ENCODE measurements at places on chromosomes 4 and X.

DNA sequence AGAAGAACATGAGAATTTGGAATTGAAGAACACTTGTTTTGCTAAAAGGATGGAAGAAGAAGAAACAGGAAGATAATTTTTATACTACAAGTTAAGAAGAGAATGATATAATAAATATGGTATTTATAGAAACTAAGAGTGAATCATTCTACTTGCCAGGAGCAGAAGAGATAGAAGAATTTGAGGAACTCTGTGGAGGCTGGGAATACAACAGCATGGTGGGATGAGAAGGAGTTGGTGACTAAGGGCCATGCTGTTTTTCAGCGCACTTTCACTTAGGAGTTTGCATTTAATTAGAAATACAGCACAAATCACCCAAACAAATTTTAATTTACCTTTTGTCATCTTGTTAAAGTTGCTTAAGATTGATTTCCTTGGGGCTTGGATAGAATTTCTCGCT, 20.5 kb downstream of the HADH start:
- DNase-seq = no peak

- no peak for DNase-seq
These were observed 84.3 kb downstream of the PJA1 start for GRCh38 chrX:69080855-69081465.

DNA sequence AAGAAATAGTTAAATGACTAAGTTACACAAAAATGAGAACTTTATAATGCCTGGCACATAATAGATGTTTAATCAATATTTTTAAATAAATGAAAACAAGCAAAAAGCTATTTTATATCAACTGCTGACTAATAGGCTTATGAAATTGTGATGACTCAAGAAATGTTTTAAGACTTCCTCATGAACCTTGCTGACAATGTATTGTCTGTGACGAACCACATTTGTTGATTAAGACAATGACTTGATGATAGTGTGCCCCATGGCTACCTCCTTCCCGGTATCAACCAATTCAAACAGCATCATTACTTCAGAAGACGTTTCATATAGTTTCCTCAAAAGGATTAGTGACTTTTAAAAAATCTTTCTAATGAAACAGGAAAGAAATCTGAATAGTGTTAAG, 7.9 kb downstream of the CXCL6 start:
- no peak for DNase-seq

GRCh38 chr4:18756671-18757070, 735.1 kb upstream of the LCORL start:
- DNase-seq = no peak

- DNase-seq = no peak
These were observed 36.0 kb downstream of the CXCL8 start for GRCh38 chr4:73776321-73776729.

DNA sequence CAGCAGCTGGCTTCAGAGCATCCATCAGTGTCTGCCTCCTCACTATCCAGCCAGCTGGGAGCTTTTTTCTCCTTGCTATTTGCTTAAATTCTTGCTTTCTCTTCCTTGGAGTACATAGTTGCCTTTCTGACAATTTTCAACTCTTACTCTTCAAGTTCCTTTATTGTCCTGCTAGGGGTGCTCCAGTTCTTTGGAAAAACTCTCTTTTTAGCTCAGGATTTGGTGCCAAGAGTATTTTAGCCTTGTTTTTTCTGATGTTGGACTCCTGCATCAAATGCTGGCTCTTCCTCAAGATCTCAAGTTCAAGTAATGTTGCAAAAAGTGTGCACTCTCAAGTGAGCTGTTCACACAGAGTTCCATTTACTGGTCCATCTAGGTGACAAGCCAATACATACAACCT, 126.4 kb downstream of the KDR start:
- DNase-seq = no peak

- DNase-seq = no peak
These were observed 68.9 kb downstream of the SH2D1A start for GRCh38 chrX:124415115-124415800.

- no peak for DNase-seq
These were observed 1.6 kb downstream of the RNF150 start for GRCh38 chr4:141131723-141132071.

- no peak for DNase-seq
These were observed 105.9 kb upstream of the GPRIN3 start for GRCh38 chr4:89413518-89413917.

GRCh38 chr4:10582059-10582686, 102.4 kb downstream of the CLNK start:
- DNase-seq = no peak

- DNase-seq = peak; percentile 2
These were observed 106.7 kb downstream of the ARHGAP6 start for GRCh38 chrX:11558972-11559371.

GRCh38 chr4:100581337-100581736, 63.5 kb upstream of the EMCN start:
- no peak for DNase-seq

DNA sequence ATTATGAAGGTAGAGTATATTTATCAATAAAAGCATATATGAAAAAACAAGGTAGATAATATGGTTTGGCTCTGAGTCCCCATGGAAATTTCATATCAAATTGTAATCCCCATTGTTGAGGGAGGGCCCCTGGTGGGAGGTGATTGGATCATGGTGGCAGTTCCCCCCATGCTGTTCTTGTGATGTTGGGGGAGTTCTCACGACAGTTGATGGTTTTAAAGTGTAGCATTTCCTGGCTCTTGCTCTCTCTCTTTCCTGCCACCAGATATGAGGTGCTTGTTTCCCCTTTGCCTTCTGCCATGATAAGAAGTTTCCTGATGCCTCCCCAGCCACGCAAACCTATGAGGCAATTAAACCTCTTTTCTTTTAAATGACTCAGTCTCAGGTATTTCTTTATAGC, 260.4 kb downstream of the PPARGC1A start:
- DNase-seq = no peak

GRCh38 chr4:808860-809570, 16.9 kb downstream of the CPLX1 start:
- DNase-seq = no peak

GRCh38 chrX:154714925-154715324, 36.0 kb downstream of the GAB3 start:
- DNase-seq = no peak

- DNase-seq = no peak
These were observed 10.6 kb downstream of the SULT1B1 start for GRCh38 chr4:69749771-69750170.

DNA sequence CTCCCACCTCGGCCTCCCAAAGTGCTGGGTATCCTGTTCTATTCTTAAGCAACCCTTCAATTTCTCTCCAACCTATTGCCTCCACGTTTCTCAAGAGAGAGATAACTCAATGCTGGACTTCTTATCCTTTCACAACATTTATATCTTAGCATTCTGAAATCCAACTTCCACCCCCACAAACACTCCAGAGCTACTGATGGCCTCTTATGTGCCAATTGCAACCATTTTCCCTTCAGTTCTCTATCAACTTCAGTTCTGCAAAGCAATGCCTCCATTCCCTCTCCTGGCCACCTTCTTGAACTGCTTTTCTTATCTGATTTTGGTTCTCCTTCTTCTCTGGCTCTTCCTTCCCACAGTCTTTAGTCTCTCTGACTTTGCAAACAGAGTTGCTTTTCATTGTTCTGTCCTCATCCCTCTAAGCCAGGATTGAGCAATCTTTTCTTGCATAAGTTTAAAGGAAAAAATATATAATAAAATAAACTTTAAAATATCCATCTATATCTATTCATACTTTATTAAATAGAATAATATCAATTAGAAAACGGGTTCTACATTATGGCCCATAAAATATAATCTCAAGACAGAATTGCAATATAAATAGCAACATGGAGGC, 3.6 kb upstream of the STBD1 start:
- DNase-seq = no peak

GRCh38 chr4:36508394-36508793, 227.0 kb downstream of the DTHD1 start:
- no peak for DNase-seq

DNA sequence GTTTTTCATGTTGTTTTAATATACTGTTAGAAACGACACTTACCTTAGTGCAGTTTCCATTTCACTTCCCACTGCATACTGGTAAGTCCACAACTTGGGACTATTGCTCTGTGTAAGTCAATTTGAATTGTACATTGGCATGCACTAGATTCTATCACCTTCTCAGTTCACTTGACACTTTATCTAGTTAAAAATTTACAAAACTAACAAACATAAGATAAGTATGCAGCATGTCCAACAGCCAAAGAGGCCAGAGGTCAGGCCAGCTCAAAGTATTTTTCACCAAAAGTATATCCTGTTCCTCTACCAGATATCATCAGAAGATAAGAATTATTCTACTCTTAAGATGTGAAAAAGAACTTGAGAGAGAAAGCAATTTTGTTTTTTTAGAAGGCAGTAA, 75.9 kb downstream of the QRFPR start:
- DNase-seq = no peak

DNA sequence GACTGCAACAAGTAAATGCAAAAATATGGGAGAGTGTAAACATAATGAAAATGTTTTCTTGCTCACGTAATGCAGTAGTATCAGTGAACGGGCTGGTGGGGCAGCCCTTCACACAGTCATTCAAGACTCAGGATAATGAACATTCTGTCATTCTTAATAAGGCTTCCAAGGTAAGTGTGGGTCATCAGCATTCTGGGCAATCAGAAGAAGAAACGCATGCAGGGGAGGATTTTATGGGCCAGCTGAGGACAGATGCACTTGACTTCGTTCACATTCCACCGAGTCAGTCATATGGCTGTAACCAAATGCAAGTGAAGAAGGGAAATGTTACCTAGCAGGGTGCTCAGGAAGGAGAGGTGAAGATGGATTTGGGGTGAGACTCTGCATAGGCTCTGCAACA, 68.0 kb upstream of the MAP9 start:
- no peak for DNase-seq

GRCh38 chr4:152185786-152186550, 349.9 kb downstream of the FBXW7 start:
- DNase-seq = no peak

GRCh38 chrX:101803451-101803850, 128.4 kb downstream of the ZMAT1 start:
- DNase-seq = no peak

- no peak for DNase-seq
These were observed 85.1 kb downstream of the PDLIM5 start for GRCh38 chr4:94536649-94537469.

GRCh38 chrX:154967603-154968002, 54.9 kb downstream of the F8 start:
- no peak for DNase-seq

DNA sequence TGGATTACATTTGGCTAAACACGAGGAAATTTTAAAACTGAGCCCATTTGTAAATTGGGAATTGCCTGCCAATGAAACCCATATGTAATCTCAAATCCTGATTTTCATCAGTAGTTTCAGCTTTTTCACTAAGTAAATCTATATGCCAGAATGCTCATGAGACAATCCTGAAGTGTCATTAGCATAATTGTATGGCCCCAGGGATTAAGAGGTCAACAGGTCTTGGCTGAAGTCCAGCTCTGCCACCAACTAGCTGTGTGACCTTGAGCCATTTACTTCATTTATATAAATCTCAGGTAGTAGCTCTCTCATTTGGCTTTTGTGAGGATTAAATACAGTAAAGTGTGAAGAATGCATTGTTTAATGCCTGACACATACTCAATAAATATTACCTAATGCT, 320.5 kb upstream of the EMCN start:
- no peak for DNase-seq

DNA sequence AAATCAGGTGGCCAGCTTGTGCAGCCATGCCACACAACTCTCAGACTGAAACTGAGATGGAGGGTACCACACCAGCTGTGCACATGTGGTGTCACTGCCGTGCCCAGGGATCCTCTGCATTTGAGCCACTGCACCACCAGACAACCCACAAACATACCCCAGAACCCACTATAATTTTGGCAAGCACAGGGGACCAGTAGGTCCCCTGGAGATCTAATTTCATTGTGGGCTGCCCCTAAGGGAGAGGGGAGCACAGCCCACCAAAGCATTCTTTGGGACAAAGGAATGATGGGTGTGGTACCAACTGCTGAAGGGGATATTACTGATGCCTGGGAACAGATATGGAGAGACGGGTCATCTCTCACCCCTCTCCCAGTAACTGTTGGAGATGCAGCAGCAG, 140.9 kb downstream of the EFHC2 start:
- no peak for DNase-seq

GRCh38 chr4:183254162-183254561, 65.9 kb downstream of the CLDN22 start:
- no peak for DNase-seq

- no peak for DNase-seq
These were observed 24.1 kb upstream of the FGF16 start for GRCh38 chrX:77422891-77423648.

GRCh38 chrX:10579112-10580011, 41.0 kb downstream of the MID1 start:
- DNase-seq = no peak

GRCh38 chrX:19964017-19964710, 26.7 kb downstream of the BCLAF3 start:
- DNase-seq = no peak

DNA sequence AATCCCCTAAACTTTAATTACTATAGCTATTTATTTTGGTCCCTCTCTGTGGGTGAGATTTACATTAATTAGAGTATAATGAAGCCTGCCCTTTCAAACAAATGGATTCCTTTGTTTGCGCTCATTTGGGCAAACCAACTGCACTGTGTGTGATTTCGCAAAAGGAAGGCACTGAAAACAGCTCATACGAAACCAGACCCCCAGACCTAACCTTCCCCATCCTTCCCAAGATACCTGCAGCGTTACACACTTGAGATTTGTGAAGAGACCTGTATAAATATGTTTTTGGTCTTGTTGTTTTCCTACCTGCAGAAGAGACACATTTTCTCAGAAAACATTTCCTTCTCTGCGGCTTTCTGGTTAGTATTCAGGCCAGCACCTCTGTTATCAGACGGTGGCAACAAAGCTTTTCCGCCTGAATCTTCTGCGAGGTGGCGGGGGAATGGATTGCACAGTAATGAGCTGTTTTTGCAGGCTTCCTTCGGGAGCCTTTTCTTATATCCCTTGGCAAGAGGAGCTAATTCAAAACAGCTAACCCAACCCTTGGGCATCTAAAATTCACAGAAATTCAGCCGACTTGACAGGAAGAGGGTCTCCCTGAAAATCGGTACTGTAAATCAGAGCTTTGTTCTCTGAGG, 47.6 kb downstream of the CBLL2 start:
- no peak for DNase-seq

- no peak for DNase-seq
These were observed 33.9 kb downstream of the PRSS12 start for GRCh38 chr4:118318931-118319330.

GRCh38 chrX:16946971-16947562, 609 bp downstream of the REPS2 start:
- no peak for DNase-seq

- no peak for DNase-seq
These were observed 53.1 kb upstream of the PLAC1 start for GRCh38 chrX:134711135-134711921.

GRCh38 chrX:57678686-57679428, 1.2 kb downstream of the NLRP2B start:
- DNase-seq = no peak

DNA sequence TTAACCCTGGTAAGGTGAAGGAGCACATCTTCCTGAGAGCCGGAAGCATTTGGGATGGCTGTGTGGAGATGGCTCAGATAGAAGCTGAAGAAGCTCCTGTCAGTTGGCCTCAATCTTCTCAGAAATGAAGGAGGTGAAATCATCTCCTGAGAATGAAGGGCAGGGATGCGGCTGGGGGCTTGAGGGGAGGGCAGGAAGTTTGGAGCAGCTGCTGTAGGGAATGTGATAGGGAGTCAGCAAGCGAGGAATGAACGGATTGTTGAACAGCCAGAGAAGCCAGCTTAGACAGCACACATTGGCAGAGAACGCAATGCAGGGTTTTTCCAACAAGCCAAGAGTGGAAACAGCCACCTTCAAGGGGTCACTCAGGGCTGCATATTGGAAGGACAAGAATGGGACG, 10.0 kb downstream of the KCNE5 start:
- no peak for DNase-seq

Data from stimulated activated CD8-positive, alpha-beta memory T cell treated with anti-CD3 and anti-CD28 coated beads, Interleukin-12 subunit alpha, Interleukin-12 subunit beta, amount 100 ng/mL, for 4 hours (primary cell).